ENCODE measurements at places on chromosomes 5 and 9. TPM values are rescaled to one million over a fixed set of nuclear protein-coding genes. Genes with fewer than 3 reads are reported as not detected.

- no peaks in the 10 kb centered on the region for H3K4me1 ChIP-seq
- no peaks in the 10 kb centered on the region for H3K27me3 ChIP-seq
- no peak overlapping the region for H3K4me3 ChIP-seq
- no peak for DNase-seq
- no peak overlapping the region for H3K27ac ChIP-seq
- no peaks in the 10 kb centered on the region for H3K36me3 ChIP-seq
These were observed 46.9 kb downstream of the TMOD1 start for GRCh38 chr9:97548379-97548778.

DNA sequence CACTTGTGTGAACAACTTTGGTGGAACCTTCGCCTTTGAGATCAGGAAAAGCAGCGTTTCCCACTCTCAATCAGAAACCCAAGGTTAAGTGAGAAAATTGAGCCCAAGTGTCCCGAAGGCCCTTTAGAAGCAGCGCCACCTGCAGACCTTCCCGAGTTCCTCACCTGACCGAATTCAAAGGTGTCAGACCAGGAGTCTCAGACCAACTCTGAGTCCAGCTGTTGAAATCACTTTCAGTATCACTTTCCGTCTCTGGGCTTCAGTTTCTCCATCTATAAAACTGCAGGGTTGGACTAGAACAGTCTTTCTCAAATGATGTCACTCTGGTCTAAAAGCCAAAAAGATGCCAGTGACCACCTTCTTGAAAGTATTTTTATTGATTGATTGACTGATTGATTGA is 31.7 kb upstream of the GRHPR start:
- H3K27me3 ChIP-seq: no peaks in the 10 kb centered on the region
- peaks cover 3% of the 10 kb centered on the region for H3K4me1 ChIP-seq
- no peak overlapping the region for H3K4me3 ChIP-seq
- DNase-seq: no peak

DNA sequence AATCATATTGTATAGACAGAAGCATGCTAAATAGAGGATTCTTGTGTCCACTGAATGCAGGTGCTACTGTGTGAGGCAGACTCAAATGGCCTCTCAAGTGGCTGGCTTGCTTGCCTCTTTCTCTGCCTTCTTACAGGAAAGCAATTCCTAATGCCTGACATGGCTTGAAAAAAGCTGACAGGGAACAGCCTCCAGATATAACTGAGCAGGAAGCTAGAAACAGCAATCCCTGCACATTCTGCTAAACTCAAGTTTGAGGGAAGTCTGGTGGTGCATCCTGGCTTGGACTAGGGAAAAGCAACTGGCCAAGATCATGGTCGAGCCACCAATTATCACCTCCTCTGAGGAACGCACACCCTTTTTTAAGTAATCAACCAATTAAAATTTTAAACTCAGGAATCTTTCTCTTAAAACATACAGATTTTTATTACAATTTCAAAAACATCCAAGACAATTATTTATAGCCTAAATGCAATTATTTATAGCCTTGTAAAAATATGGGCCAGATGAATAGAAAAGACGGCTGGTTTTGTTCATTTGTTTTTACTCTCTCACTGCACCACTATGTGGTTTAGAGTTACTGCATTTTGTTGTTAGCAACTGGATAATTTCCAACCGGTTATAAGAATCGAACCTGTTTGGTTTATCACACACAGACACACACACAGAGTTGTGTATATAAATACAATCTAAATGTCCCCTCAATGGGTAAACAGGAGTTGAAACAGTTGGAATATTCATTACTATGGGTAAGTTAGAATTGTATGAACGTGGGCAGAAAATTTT is 290.9 kb upstream of the ANKRD55 start:
- H3K27ac ChIP-seq: no peak overlapping the region
- peaks cover 2% of the 10 kb centered on the region for H3K27me3 ChIP-seq
- H3K36me3 ChIP-seq: no peaks in the 10 kb centered on the region
- H3K4me3 ChIP-seq: no peak overlapping the region
- DNase-seq: no peak

DNA sequence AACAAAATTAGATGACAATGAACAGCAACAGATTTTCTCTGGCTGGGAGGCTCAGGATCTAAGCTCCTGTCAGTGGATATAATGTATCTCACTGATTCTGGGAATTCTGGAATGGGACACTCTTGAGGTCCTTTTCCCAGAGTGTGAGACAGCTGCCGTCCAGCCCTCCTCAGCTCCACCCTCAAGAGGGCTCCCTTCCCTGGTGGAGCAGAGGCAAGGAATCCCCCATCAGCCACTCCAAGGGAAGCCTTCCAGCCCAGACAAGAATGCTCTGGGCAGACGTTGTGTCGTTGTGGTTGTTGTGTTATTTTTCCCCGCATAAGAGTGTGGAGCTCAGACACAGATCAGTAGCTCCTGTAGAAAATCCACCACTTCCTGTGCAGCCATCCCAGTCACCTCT is 47.7 kb upstream of the ATP10B start:
- H3K27me3 ChIP-seq: no peaks in the 10 kb centered on the region
- DNase-seq: no peak
- H3K4me1 ChIP-seq: no peaks in the 10 kb centered on the region
- no peak overlapping the region for H3K27ac ChIP-seq
- H3K36me3 ChIP-seq: no peaks in the 10 kb centered on the region

GRCh38 chr9:36878986-36879982 is 154.8 kb downstream of the PAX5 start:
- H3K27me3 ChIP-seq: peaks cover 8% of the 10 kb centered on the region
- DNase-seq: no peak
- no peak overlapping the region for H3K4me3 ChIP-seq
- no peak overlapping the region for H3K27ac ChIP-seq

DNA sequence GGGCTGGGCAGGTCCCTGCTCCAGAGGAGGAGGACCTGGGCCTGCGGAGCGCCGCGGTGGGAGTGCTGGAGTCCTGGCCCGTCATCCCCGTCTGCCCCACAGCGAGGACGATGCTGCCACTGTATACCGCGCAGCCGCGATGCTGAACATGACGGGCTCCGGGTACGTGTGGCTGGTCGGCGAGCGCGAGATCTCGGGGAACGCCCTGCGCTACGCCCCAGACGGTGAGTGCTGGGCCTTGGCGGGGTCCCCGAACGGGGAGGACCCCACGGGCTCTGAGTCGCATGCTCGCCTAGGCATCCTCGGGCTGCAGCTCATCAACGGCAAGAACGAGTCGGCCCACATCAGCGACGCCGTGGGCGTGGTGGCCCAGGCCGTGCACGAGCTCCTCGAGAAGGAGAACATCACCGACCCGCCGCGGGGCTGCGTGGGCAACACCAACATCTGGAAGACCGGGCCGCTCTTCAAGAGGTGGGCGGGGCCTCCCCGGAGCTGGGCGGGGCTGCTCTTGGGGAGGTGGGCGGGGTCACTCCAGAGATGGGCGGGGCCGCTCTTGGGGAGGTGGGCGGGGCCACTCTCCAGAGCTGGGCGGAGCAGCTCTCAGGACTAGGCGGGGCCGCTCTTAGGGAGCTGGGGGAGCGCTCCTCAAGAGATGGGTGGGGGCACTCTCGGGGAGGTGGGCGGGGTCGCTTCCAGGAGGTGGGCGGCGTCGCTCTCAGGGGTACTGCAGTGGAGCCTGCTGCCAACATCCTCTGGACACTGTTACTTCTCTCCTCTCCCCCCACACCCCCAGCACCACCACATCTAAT is 13.1 kb downstream of the LRRC26 start:
- H3K4me1 ChIP-seq: peaks cover 4% of the 10 kb centered on the region
- no peak overlapping the region for H3K27ac ChIP-seq
- H3K27me3 ChIP-seq: no peaks in the 10 kb centered on the region
- H3K36me3 ChIP-seq: no peaks in the 10 kb centered on the region
- H3K4me3 ChIP-seq: peak overlapping the region; percentile 38

DNA sequence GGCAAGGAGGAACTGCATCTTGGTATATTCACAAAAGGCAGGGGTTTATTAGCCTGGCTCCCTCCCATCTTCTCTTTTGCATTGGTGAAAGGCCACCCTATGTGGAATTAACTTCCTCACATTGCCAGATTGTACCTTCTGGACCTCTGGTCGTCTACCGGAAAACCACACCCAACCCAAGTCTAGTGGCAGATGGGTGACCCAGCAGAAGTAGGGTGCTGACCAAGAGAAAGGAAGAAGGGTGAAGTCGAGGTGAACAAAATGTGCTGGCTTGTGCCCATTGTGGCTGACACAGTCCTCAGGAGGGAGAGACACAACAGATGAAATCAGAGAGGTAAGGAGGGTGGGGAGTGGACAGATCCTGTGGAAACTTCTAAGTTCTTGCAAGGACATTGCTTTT is 39.8 kb upstream of the DAP start:
- no peak overlapping the region for H3K27ac ChIP-seq
- no peak overlapping the region for H3K4me3 ChIP-seq
- no peaks in the 10 kb centered on the region for H3K36me3 ChIP-seq
- peaks cover 10% of the 10 kb centered on the region for H3K27me3 ChIP-seq
- no peaks in the 10 kb centered on the region for H3K4me1 ChIP-seq

GRCh38 chr9:17422994-17423680 is 155.7 kb upstream of the SH3GL2 start:
- H3K4me3 ChIP-seq: no peak overlapping the region
- DNase-seq: no peak
- H3K27me3 ChIP-seq: no peaks in the 10 kb centered on the region

DNA sequence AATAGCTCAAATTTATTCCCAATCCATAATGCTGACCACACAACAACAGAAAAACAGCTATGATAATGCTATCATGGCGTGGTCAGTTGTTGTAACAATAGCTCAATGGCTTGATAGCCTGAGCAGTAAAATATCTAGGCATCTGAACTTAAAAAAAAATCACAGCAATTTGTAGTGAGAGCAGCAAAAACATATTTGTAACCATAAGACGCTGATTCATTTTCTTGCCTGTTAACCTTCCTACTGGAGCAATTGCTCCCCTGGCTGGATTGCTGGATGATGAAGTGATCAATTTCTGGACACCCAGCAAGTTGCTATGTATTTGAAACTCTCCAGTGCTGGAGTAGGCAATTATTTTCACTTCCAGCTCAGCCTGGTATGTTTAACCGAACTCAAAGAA is 115.1 kb downstream of the PCSK1 start:
- H3K27me3 ChIP-seq: no peaks in the 10 kb centered on the region
- no peaks in the 10 kb centered on the region for H3K4me1 ChIP-seq
- no peak overlapping the region for H3K27ac ChIP-seq
- no peaks in the 10 kb centered on the region for H3K36me3 ChIP-seq

GRCh38 chr9:84271531-84271900 is 69.0 kb downstream of the SLC28A3 start:
- H3K27me3 ChIP-seq: no peaks in the 10 kb centered on the region
- H3K4me3 ChIP-seq: no peak overlapping the region
- H3K4me1 ChIP-seq: no peaks in the 10 kb centered on the region
- no peak overlapping the region for H3K27ac ChIP-seq
- no peak for DNase-seq
- H3K36me3 ChIP-seq: no peaks in the 10 kb centered on the region

- no peak for DNase-seq
- H3K4me3 ChIP-seq: no peak overlapping the region
- no peaks in the 10 kb centered on the region for H3K27me3 ChIP-seq
These were observed 198.9 kb upstream of the SGCD start for GRCh38 chr5:156128026-156128425.

The LHX3 gene
- 0.13 TPM for total RNA-seq

The TENT4A gene
- total RNA-seq: 29.6 TPM

Data from Panc1 (cell line).